ENCODE measurements at places on chromosomes 13 and 19. TPM values are rescaled to one million over a fixed set of nuclear protein-coding genes. Genes with fewer than 3 reads are reported as not detected.

The ZNF575 gene
- not detected for total RNA-seq

The CFAP97D2 gene
- total RNA-seq: not detected

The EDNRB gene
- 2.2 TPM for total RNA-seq

The CALR gene
- total RNA-seq: 2,061 TPM

The ADGRE2 gene
- not detected for total RNA-seq

The LRRC4B gene
- total RNA-seq: not detected

The OR7E24 gene
- total RNA-seq: not detected

The ADPRHL1 gene
- 0.76 TPM for total RNA-seq

The SLAIN1 gene
- not detected for total RNA-seq

The ZSWIM9 gene
- 0.52 TPM for total RNA-seq

The PEPD gene
- 84.5 TPM for total RNA-seq

The ZNF578 gene
- 0.30 TPM for total RNA-seq

The SYDE1 gene
- total RNA-seq: 19.7 TPM

The SHISA2 gene
- 0.44 TPM for total RNA-seq

The SHISA7 gene
- total RNA-seq: not detected

The SIAH3 gene
- 0.10 TPM for total RNA-seq

The SIGLEC6 gene
- total RNA-seq: not detected

The HRC gene
- total RNA-seq: not detected

The C3 gene
- 4.0 TPM for total RNA-seq

The CEACAM19 gene
- total RNA-seq: 1.2 TPM

The VAV1 gene
- not detected for total RNA-seq

The CERS1 gene
- total RNA-seq: 1.1 TPM

The IGFL2 gene
- not detected for total RNA-seq

The CCL25 gene
- not detected for total RNA-seq

The OR10H1 gene
- not detected for total RNA-seq

The CRX gene
- total RNA-seq: not detected

The CYP4F3 gene
- total RNA-seq: not detected

The ZNF460 gene
- 27.9 TPM for total RNA-seq

The TNFSF9 gene
- 16.3 TPM for total RNA-seq

The CPB2 gene
- total RNA-seq: not detected

The ONECUT3 gene
- total RNA-seq: not detected

The VSTM2B gene
- total RNA-seq: not detected

The TMEM145 gene
- not detected for total RNA-seq

The EFNB2 gene
- 32.2 TPM for total RNA-seq

The LIN37 gene
- 12.2 TPM for total RNA-seq

The LRRC25 gene
- total RNA-seq: not detected

The MUC16 gene
- total RNA-seq: not detected

The NCAN gene
- total RNA-seq: not detected

The TNNT1 gene
- total RNA-seq: 40.1 TPM

The IGFL1 gene
- not detected for total RNA-seq

The PODNL1 gene
- total RNA-seq: 2.8 TPM

The ZNF442 gene
- 3.8 TPM for total RNA-seq

All from M059J (cell line).